ENCODE measurements at places on chromosomes 3 and 15.

- DNase-seq: no peak
Observed at GRCh38 chr3:184584464-184584891, 22.9 kb downstream of the EPHB3 start.

DNA sequence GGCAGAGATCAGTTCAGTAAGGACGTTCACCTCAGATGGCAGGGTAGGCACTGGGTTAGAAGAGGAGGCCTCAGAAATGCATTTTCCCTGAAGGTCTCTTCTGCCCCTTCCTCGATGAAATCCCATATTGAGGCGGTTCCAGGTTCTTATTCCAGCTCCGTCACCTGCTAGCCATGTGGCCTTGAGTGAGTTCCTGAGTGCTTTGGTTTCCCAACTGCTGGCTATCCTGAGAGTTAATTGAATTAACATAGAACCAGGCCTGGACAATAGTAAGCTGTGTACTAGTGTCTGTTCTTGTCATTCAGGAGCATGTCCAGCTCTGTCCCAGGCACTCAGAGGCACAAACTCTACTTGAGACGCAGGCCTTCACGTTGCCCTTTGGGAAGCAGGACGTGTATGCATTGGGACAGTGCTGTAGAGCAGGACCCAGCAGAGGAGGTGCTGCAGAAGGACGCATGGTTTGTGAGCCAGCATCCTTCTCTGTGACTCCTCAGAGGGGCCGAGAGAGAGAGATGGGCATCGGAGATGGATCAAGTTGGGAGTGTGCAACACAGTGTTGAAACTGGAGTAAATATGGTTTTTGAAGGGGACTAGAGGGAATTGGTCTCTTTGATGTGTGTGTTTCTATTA is 114.2 kb downstream of the ASB7 start:
- no peak for DNase-seq

GRCh38 chr3:42498791-42499477 is 3.5 kb upstream of the VIPR1 start:
- DNase-seq: no peak

DNA sequence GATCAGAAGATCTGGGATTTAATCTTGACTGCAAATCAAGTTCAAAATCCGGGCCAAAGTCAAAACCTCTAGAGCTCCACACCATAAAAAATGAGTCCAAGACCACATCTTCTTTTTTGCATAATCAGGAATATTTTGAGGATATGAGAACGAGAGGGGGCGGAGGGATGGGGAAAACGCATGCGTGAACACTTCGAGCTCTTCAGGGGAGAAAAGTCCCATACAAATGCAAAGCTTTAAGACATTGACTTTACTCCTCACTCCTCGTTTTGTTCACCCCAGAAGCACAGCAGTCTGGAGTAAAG is 68.2 kb downstream of the SUMF1 start:
- no peak for DNase-seq

DNA sequence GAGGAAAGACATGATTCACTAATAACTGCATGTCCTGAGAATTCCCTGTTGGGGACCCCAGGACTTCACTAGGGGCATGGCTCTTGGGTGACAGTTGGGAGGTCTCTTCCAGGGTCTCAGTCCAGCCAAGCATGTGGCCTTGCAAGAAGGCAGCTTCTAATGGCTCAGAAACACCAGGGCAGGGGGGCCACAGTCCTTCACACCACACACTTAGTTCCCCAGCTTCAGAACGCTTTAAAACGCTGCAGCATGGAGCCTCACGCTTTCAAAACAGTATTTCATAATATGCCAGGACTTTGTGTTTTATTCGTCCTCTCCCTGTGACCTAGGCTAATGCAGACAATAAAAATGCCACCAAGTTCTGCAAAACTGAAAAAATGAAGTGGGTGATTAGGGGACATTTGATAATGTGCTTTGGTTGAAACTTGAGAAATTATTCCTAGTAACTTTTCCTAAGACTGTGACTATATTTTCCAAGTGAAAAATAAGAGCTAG is 48.4 kb upstream of the LIMD1 start:
- no peak for DNase-seq

- DNase-seq: no peak
Observed at GRCh38 chr3:46192939-46193338, 15.2 kb downstream of the CCR1 start.

- DNase-seq: no peak
Observed at GRCh38 chr3:179450261-179450701, 989 bp downstream of the GNB4 start.

GRCh38 chr3:151839313-151839631 is 25.4 kb downstream of the AADAC start:
- DNase-seq: no peak

DNA sequence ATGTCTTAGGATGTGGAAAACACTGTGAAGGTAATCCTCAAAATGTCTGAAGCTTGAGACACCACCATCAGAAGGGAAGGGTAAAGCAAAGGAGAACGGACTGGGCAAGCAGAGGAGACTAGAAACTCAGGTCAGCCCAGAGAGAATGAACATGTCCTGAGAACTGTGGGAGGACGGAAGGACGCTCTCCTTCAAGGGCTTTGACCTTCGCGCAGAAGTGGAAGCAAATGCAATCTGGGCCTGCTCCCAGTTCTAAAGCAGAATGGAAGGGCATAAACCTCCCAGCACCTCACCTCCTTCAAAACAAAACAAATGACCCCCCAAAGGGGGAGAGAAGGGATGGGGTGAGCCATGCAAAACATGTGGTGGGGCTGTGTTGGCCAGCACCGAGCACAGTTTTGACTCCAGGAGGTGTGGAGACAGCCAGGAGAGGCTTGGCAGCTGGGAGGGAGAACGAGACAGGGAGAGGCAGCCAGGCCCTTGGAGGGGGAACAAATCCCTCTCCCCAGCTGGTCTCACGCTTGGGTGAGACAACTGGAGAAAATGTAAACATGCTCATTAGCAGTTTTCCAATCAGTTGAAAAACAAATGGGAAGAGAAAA is 222.4 kb upstream of the WNT5A start:
- no peak for DNase-seq

DNA sequence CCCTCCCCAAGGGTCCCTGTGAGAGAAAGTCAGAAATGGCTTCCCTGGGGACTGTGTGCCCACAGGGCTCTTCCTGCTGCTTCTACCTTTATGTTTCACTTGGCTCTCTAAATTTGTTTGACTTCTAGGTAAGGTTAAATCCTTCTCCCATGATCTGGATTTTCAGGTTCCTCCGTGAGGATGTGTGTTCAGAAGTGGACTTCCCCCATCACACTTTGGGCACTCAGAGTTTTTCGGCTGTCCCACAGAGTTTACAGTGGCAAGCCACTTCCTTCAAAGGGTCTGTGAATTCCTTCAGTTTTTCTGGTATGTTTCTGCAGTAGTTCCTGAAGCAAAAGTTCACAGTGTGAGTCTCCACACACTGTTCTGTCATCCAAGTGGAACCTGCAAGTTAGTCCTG is 30.9 kb upstream of the RARB start:
- no peak for DNase-seq

DNA sequence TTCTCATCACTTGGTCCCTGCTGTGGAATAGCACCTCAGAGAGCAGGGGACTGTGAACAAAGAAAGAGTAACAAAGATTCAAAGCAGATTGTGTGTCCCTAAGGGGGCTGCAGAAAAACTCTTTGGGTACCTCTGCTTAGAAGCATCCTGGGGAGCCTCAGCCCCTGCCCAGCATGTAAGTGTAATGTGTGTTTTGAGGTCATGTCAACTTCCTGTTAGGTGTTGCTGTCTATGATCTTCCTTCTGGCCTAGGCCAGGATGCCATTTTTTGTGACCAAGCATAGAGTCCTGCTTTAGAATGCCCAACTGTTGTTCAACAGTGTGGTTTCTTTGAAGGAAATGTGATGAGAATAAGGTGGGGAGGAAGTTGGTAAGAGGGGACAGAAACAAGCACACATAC is 77.1 kb upstream of the BCL6 start:
- DNase-seq: no peak

DNA sequence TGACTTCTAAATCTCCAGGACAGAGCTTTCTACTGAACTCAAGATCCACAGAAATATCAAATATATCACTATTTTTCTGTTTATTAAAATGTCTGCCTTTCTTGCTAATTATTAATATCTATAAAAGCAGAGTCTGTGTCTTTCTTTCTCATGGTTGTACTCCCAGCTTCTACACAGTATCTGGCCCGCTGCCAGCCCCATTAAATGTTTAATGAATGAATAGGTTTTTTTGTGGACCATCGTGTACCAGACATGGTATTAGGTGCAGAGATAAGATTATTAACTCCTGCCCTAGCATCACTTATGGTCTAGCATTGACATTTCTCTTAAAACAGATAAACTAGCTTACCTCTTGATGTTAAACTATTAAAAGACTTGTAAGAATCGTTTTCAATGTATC is 111.4 kb upstream of the RBMS3 start:
- DNase-seq: no peak

GRCh38 chr3:130374033-130374432 is 28.6 kb downstream of the COL6A5 start:
- DNase-seq: no peak

GRCh38 chr3:196471551-196471950 is 32.0 kb downstream of the RNF168 start:
- no peak for DNase-seq

- DNase-seq: no peak
Observed at GRCh38 chr3:185021256-185021655, 131.6 kb downstream of the C3orf70 start.

- no peak for DNase-seq
Observed at GRCh38 chr3:171391432-171391831, 68.8 kb downstream of the TNIK start.

- no peak for DNase-seq
Observed at GRCh38 chr15:39461536-39462130, 119.2 kb upstream of the THBS1 start.

All from HEK293T (cell line).